ENCODE measurements at places on chromosomes 4 and X. TPM values are rescaled to one million over a fixed set of nuclear protein-coding genes. Genes with fewer than 3 reads are reported as not detected.

Gene MMRN1
- total RNA-seq, result 0.16 TPM

Gene HGFAC
- total RNA-seq, result not detected

Gene ADAM29
- not detected for total RNA-seq

Gene PKD2
- 4.2 TPM for total RNA-seq

Gene MAP7D2
- total RNA-seq, result 0.32 TPM

Gene PABPC1L2B
- total RNA-seq, result not detected

Gene GPR82
- 0.35 TPM for total RNA-seq

Gene LONRF3
- total RNA-seq, result 1.3 TPM

Gene TLL1
- not detected for total RNA-seq

Gene HTN1
- total RNA-seq, result not detected

Gene PF4V1
- not detected for total RNA-seq

Gene ZNF275
- 19.5 TPM for total RNA-seq

Gene IL2RG
- total RNA-seq, result 264 TPM

Gene PWWP3B
- not detected for total RNA-seq

Gene SSX7
- not detected for total RNA-seq

Gene F11
- not detected for total RNA-seq

Gene REPS2
- 1.6 TPM for total RNA-seq

Gene BEX1
- total RNA-seq, result not detected

Gene SSX3
- not detected for total RNA-seq

Gene RASL11B
- 0.69 TPM for total RNA-seq

Gene PCDH11X
- not detected for total RNA-seq

Gene NXF2B
- total RNA-seq, result not detected

Gene ARMCX2
- total RNA-seq, result 8.3 TPM
